Activated CD4-positive, alpha-beta memory T cell treated with anti-CD3 and anti-CD28 coated beads, Interleukin-2, amount 10 ng/mL, durations not matched to agents 7 days and 5 days (primary cell): ENCODE measurements at places on chromosomes 7 and 10. TPM values are rescaled to one million over a fixed set of nuclear protein-coding genes. Genes with fewer than 3 reads are reported as not detected.

Gene PLPP4
- not detected for total RNA-seq

Gene MSRB2
- 11.0 TPM for total RNA-seq

Gene ZC3HAV1L
- 17.8 TPM for total RNA-seq

Gene LRGUK
- 0.15 TPM for total RNA-seq

Gene CHAT
- total RNA-seq, result not detected

Gene MTPN
- total RNA-seq, result 135 TPM

DNA sequence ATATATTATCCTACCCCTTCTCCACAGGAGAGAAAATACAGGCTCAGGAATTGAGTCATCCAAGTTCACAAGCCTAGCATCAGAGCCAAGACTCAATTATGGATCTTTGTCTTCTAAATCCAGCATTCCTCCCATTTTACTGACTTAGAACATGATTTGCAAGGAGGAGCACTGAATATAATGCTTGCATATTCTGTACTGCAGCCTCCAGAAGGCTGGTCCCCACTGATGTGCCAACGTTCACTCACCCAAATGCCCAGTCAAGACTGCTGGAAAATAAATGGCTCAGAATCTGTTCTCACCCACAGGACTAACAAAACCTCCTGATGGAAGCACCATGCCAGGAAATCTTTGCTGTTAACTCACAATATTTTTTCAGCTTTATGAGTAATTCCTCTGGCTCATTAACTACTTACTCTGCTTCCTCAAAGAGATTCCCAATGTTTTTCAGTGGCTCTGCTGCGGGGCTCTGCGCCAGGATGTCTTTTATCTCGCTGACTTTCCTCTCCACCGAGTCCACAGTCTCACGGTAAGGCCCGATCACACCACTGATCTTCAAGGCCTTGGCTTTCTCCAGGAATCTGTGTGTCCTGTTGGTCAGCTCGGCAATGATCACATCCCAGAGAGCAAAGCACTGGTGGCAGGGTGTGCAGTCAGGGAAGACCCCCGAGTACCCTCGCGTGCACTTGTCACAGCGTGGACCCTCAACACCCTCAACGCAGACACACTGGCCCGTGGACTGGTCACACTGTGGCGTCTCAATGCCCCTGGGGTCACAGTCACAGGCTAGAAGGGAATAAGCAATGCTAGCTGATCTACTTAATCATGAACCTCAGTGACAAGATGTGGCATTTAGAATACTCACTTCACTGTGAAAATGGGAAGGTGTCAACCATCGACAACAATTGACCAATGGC lies 48.8 kb downstream of the DLD start:
- no peak for DNase-seq
- H3K27ac ChIP-seq, result no peak overlapping the region
- H3K4me1 ChIP-seq, result no peaks in the 10 kb centered on the region
- no peak overlapping the region for H3K4me3 ChIP-seq
- H3K36me3 ChIP-seq, result peaks cover 4% of the 10 kb centered on the region

DNA sequence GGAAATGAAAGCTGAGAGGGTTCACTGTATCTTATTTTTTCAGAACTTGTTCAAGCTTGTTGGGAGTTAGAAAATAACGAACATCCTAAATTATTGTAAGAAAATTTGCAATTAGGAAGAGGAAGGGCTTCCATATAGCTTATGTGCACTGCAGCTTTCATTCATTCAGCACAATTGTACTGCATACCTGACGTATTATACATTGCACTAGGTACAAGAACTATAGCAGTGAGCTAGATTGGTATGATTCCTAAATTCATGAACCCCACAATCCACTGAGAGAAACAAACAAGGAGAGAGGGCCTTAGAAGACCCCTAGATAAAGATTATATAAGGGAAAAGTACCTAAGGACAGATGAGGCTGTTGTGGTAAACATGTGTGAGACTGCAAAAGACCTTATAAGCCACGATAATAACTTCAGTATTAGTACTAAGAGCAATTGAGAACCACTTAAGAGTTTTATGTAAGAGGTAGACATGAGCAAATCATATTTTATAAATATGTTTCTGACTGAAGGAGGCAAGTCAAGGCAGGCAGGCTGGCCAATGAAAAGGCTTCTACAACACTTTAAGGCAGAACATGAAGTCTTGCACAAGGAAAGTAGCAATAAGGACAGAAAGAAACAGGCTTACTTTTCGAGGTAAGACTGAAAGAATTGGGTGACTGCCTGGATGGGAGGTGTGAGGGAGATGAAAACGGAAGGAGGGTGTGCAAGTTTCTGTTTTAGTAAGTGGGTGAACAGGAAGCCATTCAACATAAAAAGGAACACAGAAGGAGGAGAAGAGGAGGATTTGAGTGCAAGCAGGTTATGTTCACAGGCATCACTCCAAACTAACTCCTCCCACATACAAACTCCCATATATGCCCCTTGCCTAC lies 77.9 kb upstream of the LRRN3 start:
- H3K4me3 ChIP-seq, result peak overlapping the region; percentile 57
- H3K4me1 ChIP-seq, result peaks cover 64% of the 10 kb centered on the region
- peak overlapping the region; percentile 90 for H3K27ac ChIP-seq
- peaks cover 5% of the 10 kb centered on the region for H3K36me3 ChIP-seq
